ENCODE measurements at places on chromosomes 16 and 17.
A peak's percentile ranks its signal among the peaks of the same experiment; 100 is the strongest.

GRCh38 chr16:16774389-16774788 lies 395.4 kb downstream of the NPIPA7 start:
- no peak for DNase-seq

DNA sequence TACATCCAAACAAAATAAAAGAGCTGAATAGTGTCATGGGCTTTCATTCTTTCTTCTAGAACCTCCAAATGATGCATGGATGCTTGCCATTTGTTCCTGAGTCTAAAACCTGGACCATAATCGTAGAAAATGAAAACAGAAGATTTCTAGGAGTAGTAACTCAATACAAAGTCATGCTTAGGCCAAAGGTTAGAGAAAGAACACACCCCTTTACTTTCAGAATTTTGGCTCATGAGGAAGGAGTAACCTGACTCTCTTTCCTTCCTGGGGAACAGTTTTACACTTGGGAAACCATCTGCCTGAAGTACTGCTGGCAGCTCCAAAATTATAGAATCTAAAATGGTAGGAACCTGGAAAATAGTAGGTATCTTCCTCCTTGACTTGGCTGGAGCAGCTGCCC lies 137.2 kb downstream of the SNX11 start:
- DNase-seq: peak; percentile 20

- peak; percentile 58 for DNase-seq
Observed at GRCh38 chr16:70605283-70605657, 41.1 kb upstream of the IL34 start.

GRCh38 chr17:62892870-62893338 lies 73.1 kb upstream of the TANC2 start:
- peak; percentile 91 for DNase-seq

DNA sequence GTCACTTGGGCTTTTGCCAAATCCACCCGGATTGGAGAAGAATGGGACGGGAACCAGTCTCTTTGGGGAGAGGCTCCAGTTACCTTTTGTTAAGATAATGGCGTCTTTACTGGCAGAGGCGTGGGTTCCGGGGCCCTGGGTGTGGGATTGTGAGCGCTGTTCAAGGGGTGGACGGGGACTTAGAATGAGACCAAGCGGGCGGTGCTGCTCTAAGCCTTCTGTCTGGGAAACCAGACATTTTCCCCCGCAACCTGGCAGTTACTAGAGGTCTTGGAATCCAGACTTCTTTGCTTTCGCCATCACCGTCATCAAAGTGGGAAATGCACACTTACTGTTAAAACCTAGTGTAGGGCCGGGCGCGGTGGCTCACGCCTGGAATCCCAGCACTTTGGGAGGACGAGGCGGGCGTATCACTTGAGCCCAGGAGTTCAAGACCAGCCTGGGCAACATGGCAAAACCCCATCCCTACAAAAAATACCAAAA lies 706 bp downstream of the TEN1 start:
- DNase-seq: no peak

DNA sequence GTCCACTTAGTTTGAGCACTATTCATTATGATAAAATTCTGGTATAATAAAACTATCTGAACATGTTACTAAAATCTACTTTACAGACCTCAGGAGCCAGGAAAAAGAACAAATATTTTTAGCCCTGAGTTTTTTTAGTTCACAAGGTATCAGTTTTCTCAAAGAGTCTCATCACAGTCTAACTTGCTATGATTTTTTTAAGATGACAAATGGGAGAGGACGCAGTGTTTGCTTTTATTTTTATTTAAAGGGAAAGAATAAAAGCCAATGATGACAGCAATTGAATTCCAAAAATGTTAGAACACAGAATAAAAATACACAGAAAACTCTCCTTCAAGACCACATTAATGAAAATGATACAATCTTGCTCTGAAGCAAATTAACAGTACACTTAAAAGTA lies 7.4 kb downstream of the MED13 start:
- DNase-seq: peak; percentile 8
